ENCODE measurements at places on chromosomes 16 and 17.

GRCh38 chr16:19874851-19875546 is 9.6 kb downstream of the GPRC5B start:
- DNase-seq: no peak

DNA sequence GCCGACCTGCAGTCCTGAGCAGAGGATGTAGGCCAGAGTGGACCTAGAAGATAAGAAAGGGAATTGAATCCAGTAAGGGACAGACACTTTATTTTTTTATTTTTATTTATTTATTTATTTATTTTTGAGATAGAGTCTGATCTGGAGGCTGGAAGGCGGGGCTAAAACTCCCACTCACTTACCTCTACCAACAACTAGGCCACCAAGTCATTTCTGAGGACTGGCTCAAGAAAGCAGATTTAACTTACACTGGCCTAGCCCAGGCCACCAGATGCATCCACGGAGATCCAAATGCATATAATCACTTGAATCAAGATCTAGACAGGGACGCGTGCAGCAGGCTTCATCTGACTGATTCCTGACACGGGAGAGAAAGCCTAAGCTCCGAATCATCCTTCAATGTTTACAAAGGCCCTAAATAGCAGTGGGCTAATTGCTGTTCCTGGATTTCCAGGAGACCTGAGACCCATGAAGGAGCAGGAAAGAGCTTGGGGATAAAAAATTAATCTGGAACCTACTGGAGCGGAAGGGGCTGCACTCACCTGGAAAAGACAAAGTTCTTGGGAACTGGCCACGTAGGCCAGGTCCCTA is 1.1 kb upstream of the ALOX12 start:
- no peak for DNase-seq

- no peak for DNase-seq
Measured at GRCh38 chr17:43051969-43052368, 26.9 kb downstream of the RND2 start.

- DNase-seq: peak; percentile 75
Measured at GRCh38 chr16:50263940-50264929, 2.1 kb upstream of the ADCY7 start.

DNA sequence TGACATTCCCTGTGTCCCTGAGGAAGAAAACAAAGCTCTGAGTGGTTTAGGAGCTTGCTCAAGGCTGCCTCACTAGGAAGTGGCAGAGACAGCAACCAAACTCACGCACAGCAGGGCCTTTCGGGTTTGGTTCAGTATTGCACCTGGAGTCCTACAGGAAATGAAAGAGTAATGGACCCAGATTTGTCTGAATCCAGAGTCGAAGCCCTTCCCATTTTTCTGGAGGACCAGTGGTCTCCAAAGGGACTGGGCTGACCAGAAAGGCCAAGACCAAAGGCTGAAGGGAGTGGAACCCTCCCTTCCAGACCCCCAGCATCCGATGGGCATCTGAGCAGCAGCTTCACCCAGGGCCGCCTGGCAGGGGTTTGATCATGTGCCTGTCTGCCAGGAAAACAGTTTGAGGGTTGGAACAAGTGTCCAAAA is 85.5 kb upstream of the RPL38 start:
- DNase-seq: no peak

DNA sequence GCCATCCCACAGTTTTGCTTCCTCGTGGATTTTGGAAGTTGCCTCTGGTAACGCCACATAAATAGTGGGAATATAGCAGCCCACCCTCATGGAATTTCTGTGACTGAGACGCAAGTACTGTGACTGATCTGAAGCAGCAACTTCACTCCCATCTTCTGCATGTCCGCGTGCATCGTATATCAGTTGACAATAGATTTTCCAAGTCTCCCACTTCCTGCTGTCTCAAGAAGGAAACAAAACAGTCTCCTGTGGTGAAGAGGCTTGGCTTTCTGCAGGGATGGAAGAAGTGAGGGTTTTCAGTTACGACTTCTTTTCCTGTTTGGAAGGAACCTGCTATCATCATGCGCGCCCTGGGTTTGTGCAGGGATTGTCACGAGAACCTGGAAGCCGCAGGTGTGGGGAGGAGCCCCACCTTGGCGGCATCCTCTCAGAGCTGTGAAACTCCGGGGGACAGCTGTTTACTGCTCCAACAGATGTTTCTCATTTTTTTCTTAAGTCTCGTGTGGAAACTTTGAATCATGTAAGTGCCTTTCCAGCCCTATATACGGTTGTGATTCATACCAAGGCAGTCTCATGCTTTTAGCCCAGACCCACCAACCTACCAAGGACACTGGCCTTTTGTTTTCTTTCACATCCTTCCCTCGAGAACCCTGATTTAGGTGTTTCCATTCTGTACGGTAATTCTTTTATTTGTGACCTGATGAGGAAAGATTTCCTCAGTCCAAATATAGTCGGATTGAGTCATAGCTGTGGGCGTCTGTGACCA is 57.5 kb downstream of the WIPI1 start:
- no peak for DNase-seq

- no peak for DNase-seq
Measured at GRCh38 chr17:47878203-47879027, 17.6 kb upstream of the SP2 start.

DNA sequence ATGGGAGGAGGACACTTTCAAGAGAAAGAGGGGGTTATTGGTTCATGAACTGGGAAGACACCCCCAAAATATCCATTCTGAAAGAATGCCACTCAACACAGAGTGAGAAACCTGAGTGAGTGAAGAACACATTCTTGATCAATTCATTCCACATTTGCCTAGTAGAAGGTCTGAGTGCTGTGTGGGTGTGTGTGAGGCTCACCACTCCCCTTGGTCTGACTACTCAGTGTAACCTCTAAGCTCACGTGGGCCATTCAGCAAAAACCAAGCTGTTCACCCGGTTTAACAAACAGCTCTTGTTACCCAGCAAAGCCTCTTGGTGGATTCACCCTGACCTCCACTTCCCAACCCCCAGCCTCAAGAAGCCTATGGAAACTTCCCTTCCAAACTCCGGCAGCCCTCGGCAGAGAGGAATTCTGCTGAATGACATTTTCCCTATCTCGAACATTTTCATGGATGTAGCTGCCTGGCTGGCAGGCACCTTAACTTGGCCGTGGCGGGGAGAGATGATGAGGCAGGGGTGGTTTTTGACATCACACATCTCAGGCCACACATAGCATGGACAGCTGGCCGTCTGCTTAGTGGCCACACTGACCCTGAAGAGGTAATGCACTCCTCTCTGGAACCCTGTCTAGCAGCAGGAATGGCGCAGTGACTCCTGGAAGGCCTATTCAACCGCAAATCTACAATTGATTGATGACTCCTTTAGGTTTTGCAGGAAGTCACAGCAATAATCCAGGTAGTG is 11.6 kb downstream of the ST6GALNAC1 start:
- no peak for DNase-seq

DNA sequence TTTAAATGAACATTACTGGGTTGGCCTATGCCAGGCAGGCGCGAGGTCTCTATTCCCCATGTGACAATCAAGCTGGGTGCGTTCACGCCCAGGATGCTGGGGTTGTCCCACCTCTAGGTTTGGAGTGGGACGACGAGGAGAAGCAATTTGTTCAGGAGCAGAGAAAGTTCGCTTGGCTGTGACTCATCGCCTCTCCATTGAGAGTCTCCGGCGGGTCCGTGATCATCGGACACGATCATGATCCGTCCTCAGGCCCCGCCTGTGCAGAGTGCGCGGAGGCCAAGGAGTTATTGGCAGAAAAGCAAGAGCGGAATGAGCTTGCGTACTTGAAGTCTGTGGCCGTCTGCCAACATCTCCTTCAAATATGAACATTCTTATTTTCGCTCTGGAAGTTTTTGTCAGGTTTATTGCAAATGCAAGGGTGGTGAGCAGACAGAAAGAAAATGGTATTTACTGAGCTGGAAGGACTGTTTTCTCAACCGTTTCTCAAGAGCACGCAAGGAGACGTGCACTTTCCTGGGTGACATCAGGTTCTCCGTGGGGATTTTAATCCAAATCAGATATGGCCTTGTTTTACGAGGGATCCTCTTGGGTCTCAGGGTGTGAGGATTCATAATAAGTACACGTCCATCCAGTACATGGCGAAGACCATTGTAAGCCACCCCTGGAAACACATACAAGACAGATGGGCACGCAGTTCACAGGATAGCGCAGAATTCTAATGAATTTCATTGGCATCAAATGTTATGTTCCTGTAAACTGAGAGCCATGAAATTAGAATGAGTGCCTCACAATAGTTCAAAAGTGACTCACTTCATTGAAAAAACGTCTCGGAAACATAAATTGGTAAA is 70.1 kb upstream of the CREBBP start:
- DNase-seq: no peak

All from HepG2 (cell line).